ENCODE measurements at places on chromosomes 3 and 15.

DNA sequence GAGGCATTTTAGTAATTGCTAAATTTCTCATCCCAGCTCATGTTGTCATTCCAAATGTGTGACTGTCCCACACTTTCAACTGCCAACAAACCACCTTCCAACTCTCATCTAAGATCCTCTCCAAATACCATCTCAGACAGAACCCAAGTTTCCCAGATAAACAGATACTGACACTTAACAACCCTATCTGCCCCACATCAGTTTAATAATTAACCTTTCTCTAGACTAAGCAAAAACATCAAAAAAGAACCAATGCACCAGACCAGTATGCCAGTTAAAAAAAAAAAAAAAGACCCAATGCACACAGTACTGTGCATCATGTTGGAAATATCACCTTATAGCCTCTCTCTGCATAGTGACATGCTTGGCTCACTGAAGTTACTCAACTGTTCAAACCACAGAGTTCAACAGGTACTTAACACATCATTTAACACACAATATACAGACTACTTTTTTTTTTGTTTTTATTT is 5.5 kb downstream of the SFMBT1 start:
- DNase-seq: no peak

- DNase-seq: no peak
These were observed 105.6 kb upstream of the NECTIN3 start for GRCh38 chr3:110965976-110966375.

DNA sequence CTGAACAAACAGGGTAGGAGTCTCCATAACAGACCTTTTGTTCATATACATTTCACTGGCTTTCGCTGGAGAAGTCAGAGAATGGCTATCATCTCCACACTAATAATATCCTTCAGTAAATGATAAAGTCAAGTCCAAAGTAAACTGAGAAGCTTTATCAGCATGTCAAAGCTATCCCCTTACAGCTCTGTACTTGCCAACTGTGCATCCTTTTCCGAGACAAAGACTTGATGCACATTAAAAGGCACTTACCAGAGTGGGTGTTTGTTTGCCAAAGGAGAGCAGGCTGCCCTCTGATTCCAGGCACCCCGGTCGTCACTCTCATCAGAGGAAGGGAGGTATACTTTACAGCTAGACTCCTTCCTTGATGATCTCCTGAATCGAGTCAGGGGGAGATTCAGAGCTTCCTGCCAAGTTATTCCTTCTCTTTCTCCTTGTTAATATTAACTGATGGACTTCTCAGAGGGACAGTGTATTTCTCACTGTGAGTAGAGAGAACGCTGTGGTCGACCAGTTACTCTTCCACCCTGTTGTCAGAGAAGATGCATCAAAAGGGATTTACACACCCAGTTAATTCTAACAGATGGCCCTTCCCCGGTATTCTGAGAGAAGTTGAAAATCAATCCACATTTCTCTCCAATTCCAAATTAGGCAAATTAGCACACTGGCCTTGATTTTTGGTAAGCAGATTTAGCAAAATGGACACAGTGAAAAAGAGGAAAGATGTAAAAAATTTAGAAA is 504.7 kb upstream of the NR2F2 start:
- no peak for DNase-seq

DNA sequence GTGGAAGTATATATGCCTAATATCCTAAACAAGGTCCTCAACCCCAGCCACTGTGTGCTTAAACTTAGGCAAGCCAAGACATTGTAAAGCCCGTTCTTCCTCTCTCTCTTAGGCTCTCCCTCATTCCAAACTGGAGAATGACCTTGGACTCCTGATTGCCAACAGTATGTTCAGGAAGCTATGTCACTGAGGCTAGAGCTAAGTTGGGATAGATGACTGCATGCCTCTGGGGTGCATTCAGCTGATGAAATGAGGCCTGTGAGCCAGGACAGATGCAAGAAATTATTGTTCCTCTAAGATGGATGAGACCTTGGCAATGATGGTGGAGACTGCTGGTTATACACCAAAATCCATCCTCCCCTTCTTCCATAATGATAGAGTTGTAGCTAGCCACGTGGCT is 27.9 kb upstream of the TBC1D21 start:
- DNase-seq: no peak

GRCh38 chr3:55554634-55555425 is 67.7 kb upstream of the WNT5A start:
- DNase-seq: no peak

DNA sequence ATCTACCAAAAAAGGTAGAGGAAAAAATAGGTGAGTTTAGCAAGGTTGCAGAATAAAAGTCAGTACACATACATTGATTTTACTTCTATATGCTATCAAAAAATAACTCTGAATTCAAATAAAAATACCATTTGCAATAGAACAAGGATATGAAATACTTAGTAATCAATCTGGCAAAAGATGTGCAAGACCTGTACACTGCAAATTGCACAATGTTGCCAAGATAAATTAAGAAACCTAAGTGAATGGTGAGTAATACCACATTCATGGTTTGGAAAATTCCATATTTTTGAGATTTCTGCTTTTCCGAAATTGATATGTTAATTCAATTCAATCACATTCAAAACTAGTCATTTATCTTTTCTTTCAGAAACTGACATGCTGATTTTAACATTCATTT is 464.8 kb downstream of the EPHA3 start:
- no peak for DNase-seq

DNA sequence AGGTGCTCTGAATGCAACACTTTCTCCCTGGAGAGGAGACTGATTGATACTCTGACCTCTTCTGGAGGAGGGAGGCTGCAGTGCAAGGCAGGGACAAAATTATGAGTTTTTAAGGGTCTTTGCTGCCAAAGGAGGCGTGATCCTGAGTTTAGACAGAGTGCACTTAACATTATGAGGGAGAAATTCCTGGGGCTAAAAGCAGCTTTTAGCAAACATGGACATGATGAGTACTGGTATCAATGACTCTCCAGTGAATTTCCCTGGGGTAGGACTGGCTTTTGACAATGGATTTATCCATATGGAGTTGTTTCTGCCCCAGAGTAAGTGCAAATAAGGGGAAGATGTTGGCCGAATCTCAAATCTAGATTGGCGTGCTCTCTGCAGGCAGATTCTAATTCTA is 133.1 kb downstream of the THSD4 start:
- DNase-seq: no peak

DNA sequence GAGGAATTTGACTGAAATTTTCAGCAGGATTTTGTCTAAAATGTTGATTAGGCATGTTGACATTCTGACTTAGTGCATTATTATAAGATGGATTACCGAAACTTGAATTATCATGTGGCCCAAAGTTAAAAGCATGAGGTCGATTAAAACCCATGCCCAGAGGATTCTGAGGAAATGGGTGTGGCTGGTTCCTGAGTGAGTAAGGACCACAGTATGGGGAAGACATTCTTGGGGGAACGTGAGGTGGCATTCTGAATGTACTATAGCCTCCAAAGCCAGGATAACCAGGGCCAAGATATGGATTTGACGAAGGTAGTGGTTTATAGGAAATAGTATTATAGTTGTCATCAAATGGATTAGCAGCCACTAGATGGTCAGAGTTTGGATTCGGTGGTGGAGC is 38.7 kb upstream of the DNAAF4 start:
- no peak for DNase-seq

GRCh38 chr3:25427563-25427941 is 511 bp upstream of the RARB start:
- DNase-seq: no peak

GRCh38 chr3:49500732-49501609 is 30.9 kb downstream of the DAG1 start:
- DNase-seq: no peak

DNA sequence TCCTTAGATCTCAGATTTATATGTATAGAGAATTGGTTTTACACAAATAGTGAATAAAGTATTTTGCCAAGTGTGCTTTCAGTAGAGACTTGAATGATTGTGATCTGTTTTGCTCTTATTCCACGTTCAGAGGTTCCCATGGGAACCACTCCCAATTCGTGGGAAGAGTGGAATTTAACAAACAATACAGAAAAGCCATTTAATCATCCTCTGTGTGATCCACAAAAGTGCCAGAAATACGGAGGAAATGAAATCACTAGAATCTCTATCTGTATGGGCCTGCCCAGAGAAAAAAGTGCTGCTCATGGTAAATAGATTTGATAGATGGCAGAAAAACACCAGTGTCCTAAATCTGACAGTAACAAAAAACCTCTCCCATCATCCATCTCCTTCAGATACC is 56.0 kb downstream of the CNTN4 start:
- no peak for DNase-seq

GRCh38 chr3:194379231-194379630 is 9.7 kb upstream of the LRRC15 start:
- DNase-seq: no peak

GRCh38 chr3:5055357-5056110 is 66.6 kb upstream of the ARL8B start:
- no peak for DNase-seq

GRCh38 chr3:155334914-155335723 is 41.6 kb upstream of the STRIT1 start:
- DNase-seq: no peak

DNA sequence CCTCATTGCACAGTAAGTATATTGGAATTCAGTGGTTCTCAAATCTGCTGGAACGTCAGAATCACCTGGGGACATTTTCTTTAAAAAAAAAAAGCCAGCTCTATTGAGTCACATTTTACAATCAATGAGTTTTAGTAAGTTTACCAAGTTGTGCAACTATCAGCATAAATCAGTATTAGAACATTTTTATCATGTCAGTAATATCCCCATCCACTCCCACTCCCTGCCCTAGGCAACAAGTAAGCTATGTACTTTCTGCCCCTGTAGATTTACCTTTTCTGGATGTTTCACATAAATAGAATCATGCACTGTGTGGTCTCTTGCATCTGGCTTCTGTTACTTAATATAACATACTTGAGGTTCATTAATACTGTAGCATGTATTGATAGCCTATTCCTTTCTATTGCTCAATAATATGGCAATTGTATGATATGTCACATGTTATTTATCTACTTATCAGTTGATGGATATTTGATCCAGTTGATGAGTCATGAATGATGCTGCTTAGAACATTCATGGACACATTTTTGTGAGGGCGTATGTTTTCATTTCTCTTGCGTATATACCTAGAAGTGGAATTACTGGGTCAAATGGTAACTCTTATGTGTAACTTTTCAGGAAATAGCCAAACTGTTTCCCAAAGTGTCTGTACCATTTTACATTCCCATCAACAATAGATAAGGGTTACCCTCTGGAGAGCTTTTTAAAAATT is 180.5 kb downstream of the THSD4 start:
- DNase-seq: no peak

DNA sequence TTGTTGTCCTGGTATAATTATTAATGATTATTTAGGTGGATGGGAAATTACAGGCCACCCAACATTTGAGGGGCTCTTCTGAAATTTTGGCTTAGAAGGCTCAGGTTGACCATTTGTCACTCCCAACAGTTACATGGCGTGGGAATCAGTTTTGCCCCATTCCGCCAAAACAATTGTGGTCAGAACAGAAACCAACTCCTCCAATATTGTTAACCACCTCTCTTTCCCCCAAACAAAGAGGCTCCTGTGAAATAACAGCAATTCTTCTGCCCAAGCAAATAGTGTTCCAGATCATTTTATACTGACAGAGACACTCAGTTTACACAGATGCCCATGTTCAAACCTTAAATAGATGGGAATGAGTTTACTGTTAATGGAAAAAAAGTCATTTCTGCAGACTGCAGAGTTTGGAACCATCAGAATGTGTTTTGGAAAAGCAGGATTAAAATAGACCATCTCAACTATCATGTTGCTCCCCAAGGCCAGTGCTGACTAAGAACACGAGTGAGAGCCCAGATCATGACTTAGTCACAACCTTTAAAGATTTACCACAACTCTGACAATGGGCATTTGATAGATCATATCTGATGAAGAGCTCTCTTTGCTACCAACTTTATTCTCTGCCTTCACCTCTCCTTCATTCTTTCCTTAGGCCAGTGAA is 102.1 kb downstream of the DUT start:
- no peak for DNase-seq

DNA sequence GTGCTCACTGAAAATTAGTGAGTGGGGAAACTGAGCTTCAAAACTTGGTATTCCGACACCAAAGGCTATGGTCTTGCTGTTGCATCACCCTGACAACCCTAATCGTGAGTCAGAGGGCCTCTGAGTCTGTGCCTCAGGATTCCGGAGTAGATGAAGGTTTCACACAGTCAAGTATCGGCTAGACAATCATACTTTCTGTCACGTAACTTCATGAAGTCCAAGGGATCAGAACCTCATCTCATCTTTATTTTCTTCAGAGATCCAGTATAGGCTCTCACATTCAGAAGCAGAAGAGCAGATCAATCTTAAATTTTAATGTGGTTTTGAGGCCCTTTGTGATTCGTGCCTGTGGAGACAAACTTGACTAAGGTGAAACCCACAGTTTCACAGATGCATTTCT is 26.1 kb upstream of the NECTIN3 start:
- no peak for DNase-seq

DNA sequence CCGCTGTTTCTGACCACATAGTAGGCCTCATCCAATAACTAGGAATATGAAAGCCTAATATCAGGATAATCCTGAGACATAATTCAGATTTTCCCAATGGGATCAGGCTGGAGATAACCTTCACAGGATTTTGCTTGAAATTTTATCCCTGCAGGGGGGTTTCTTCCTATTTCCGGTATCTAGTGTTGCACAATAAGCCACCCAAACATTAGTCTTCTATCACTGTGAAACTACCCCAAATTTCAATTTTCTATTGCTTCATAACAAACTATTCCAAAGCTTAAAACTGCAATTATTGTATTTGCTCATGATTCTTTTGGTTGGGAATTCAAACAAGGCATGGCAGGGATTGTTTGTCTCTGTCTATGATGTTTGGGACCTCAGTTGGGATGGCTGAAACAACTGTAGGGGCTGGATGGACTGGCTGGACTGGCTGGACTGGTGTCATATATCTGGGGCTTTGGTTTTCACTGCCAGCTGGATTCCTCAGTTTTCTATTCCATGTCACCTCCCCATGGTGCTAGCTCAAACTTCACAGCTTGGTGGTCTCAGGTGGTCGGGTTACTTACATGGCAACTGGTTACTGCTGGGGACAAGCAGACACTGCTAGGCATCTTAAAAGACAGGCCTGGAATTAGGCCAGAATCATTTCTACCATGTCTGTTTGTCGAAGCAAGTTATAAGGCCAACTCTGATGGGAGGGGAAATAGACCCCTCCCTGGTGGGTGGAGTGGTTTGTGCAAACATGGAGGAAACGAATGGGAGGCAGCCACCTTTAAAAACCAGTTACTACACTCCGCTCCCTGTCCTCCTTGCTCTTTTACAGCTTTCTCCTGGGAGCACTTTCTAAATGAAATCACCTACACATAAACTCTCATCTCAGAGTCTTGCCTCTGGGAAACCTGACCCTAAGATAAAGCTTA is 88.2 kb upstream of the STT3B start:
- DNase-seq: no peak

- no peak for DNase-seq
These were observed 348.0 kb upstream of the DPPA4 start for GRCh38 chr3:109685084-109686079.

Data from stimulated activated CD8-positive, alpha-beta memory T cell treated with anti-CD3 and anti-CD28 coated beads, Interleukin-7, amount 100 ng/mL, for 24 hours (primary cell).